Left forelimb (tissue), 1 donor: ENCODE measurements at places on chromosomes 7 and 10.

DNA sequence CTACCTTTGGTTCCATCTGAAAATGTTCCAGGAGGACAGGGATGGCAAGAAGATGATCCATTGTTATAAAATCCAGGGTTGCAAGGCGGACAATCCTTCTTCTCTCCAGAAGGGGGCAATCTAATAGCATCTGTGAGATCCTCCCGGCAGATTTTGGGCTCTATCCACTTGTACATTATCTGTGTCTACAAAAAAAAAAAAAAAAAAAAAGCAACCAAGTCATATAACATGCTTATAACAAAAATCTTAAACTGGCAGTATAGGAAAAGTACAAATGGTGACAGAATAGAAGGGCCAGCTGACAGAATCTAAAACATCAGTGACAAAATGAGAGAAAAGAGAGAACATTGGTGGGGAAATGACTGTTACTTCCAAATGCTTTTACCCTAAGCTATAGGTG, 132.7 kb downstream of the ELAPOR2 start:
- DNase-seq = no peak

DNA sequence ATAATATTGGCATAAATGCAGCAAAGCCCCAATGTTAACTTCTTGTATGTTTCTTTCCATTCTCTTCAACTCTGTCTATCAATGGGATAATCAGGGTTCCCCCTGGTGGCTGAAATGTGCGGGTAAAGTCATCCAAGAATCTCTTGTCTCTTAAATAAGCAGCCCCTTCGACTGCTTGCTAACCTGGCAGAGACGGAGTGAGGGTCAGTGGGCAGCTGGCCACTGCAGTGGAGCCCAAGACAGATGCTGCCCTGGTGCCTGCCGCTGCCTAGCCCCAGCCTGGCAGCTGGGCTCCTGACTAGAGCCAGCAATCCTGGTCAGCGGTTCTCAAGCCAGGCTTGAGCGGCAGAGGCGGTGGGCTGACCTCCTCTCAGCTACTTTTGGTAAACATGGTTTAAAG, 248.9 kb downstream of the COBL start:
- DNase-seq = no peak

- DNase-seq = no peak
Observed at GRCh38 chr7:137681657-137682562, 164.9 kb downstream of the DGKI start.

DNA sequence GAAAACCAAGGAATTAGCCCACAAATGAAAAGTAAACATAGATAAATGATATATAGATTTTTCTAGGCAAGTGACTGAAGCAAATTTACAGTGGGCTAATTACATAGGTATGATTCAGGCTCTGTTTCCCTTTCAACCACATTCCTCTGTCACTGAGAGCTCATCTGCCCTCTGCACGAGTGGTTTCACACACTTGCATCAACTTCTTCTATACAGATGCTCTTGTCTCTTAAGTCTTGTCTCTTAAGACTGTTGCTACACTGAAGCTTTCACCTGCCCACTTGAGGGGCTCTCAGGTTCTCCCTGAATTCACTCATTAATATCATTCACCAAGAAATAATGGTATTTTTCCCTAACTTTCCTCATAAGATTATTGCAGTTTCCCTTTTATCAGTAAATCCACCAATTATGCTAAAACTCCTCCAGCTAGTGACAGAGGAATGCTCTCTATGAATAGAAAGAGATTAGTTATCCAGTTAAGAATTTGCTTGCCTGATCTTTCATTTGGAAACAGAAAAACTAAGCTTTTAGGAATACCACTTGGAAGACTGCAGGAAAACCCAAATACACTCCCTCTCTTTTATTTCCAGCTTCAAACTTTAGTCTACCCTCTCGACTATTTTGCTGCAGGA, 95.7 kb downstream of the ELAPOR2 start:
- no peak for DNase-seq

GRCh38 chr7:57821438-57822382, 371.7 kb downstream of the ZNF716 start:
- no peak for DNase-seq

DNA sequence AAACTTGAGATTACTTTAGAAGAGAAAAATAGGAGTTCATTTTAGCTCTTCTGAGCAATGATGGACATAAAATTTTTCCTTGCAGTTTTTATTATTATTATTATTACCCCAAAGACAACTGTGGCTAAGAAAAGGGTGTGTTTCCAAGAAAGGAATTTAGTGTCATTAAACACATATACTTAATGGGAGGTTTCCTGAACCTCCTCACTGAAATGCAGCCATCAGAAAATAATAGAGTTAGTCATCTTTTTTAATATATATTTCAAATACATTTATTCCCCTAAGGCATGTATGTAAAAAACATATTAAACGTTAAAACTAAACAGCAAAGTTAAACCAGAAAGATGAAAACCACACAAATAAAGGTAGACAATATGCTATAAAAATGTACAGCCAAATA, 66.8 kb downstream of the CRPPA start:
- DNase-seq = no peak

DNA sequence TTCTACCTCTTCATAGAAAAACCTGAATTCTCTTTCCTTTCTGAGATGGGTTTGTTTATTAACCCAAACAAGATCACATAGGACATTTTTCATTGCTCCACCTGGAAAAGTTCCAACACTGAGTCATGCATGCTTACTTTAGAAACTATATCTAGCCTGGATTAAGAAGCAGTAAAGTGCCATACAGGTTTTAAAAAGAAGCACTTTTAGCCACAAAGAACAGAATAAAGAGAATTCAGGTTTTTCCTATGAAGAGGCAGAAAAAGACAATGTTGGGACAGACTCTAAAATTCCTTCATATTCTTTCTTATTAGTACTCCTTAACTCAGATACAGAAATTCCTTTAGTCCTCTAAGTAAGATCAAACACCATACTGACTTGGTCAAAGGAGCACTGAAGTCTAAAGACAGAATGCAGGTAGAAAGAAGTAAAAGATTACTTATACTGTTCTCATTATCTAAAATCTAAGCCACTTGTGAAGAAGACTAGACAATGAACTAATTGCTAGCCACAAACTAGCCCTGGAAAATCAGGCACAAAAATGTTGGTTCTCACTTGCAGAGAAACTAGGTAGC, 241.3 kb downstream of the ANK3 start:
- DNase-seq = no peak

- no peak for DNase-seq
Observed at GRCh38 chr7:138613630-138614029, 87.5 kb downstream of the SVOPL start.

GRCh38 chr10:103492655-103493261, 747 bp upstream of the NEURL1 start:
- no peak for DNase-seq

DNA sequence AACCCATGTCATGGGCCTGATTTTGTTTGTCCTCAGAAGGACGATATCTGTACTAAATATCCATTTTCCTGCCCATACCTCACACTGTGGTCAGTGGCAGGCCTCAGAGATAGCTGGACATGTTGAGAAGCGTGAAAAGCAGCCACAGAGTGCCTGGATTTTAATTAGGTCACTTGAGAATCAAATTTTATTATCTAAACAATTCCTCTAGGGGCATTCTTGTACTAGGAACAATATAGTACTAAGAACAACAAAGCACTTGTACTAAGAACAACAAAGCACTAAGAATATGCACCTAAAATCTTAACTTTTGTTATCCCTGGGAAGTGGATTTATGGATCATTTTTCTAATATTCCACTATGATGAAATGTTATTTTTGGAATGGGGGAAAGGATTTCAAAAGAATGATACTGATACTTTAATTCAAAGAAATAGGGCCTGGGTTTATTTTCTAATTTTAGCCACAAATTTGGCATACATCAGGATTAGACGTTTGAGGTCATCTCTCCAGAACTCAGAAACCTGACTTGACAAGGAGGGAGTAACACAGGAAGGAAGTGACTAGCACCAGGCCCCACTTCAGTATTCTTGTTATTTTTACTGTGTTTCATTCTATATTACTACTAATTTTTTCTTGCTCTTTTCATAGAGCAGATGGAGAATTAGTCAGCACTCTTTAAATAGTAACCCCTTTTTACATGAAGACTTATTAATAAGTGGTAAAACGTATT, 112.2 kb downstream of the EXOC4 start:
- no peak for DNase-seq

- no peak for DNase-seq
Observed at GRCh38 chr7:116271963-116272886, 61.9 kb downstream of the TES start.

- DNase-seq = no peak
Observed at GRCh38 chr7:78141522-78142281, 343.1 kb downstream of the PHTF2 start.

DNA sequence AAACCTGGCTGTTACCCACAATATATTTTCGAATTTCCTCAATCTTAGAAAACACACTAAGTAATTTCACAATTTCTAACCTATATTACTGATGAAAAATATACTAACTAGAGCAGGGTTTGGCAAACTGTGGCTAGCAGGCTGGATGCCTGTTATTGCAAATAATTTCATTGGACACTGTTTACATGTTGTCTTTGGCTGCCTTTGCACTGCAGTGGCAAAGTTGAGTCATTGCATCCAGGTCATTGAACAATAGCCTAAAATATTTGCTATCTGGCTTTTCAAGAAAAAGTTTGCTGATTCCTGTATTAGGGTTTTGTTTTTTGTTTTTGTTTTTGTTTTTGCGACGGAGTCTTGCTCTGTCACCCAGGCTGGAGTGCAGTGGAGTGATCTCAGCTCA, 47.2 kb downstream of the KIF11 start:
- DNase-seq = no peak

DNA sequence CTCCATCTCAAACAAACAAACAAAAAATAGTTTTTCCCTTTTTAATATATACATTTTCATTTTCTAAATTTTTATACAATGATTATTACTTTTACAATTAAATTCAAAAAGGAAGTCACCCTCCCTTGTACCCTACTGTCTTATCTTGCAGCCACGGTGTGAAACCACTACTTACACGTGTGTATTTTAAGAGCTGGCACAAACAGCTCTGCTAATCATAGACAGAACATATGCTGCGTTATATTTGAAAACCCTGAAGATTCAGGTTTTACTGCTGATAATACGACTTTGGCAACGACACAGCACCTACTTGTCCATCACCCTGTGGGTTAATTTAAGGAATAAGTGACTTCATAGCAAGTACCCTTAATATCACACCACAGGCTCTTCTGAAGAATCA, 991 bp downstream of the ANKRD61 start:
- DNase-seq = no peak

- no peak for DNase-seq
Observed at GRCh38 chr7:84823530-84823929, 363.3 kb downstream of the SEMA3D start.

GRCh38 chr7:39035903-39036302, 58.2 kb downstream of the POU6F2 start:
- DNase-seq = no peak

DNA sequence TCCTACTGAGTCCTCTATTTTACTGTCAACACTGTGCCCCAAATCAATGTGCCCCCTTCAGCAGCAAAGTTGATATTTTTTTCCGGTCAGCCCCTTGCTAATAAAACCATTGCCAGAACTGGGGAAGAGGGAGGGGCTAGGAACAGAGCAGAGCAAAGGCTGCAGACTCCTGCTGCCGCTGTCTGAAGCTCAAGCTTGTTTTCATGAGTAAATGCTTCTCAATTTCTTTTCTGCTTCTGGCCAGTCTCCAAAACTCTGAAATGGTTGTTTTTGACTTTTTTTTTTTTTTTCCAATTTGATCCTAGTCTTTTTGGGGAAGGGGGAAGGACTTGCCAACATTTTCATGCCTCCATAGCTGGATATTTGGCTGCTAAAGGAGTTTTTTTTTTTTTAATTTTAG, 26.7 kb upstream of the PROSER2 start:
- no peak for DNase-seq

- DNase-seq = no peak
Observed at GRCh38 chr10:62594093-62594520, 210.4 kb upstream of the ADO start.

DNA sequence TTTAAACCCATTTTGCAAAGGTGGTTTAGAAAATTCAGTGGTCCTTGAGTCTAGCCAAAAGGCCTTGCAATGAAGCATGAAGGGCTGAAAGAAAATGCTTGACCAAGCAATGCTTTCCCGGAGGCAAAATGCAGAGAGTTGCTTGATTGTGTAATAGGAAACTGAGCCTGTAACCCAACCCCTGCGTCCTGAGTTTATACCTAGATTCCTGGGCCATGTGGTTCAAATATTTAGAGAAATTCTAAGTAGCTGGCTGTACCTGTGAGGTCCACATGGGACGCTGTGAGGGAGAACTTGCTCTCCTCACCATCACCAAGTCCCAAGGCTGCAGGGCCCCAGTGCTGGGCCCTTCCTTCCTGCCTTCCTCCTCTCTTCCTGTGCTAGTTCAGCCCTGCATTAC, 45.7 kb downstream of the CXCL12 start:
- no peak for DNase-seq

DNA sequence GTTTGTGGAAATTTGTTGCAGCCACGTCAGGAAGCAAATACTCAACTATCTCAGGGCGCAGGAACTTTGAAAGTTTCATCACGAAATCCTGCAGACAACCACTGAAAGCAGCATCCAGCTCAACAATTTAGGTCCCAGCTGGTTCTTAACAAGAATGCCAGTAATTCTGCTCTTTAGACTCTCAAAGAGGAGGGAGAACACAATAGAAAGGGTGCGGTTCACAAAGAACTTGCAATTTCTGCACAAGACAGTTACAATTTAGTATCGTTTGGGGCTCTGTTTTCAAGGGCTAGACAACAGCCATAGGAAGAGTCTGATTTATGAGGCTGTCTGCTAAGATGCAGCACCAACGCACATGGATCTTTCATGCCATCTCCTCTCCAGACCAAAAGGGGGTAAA, 223.1 kb downstream of the FGFR2 start:
- DNase-seq = no peak

DNA sequence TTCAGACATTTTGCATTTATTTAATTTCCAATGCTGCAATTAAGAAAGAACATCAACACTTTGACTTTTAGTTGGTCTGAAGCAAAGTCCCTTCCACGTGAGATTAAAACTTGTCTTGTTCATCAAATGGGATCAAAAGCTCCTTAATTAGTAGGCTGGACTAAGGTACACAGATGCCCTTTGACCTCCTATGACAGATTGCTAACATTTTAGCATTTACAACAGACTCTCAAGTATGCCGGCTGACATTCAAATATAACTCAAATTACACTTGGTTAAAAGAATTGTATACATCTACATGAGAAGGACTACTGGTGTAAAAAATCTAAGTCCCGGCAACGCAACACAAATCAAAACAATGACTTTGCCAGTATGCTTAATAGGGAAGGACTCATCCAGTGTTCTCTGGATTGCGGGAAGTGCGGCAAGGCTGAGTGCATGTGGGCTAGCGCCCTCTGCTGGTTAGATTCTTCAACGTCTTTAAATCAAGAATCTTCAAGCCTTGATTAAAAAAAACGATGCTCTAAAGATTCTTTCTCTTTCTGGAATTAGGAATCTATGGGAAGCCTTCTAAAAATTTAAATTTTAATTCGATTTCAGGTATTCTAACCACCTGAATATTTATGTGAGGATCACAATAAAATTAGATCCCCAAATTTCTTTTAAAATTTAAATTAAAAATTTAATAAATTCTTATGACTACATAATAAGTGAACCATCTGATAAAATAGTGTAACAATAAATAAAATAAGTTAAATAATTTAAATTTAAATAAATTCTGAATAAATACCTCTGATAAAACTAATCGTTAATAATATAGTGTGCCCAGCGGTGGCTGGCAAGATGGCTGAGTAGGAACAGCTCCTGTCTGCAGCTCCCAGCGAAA, 444.7 kb downstream of the DGKB start:
- peak; percentile 72 for DNase-seq

GRCh38 chr10:103500481-103500880, 7.0 kb downstream of the NEURL1 start:
- DNase-seq = no peak

- no peak for DNase-seq
Observed at GRCh38 chr7:29005829-29006228, 47.7 kb upstream of the TRIL start.
